ENCODE measurements at places on chromosomes 1 and 21. TPM values are rescaled to one million over a fixed set of nuclear protein-coding genes. Genes with fewer than 3 reads are reported as not detected.

GRCh38 chr1:248851390-248851789 is 7.5 kb downstream of the ZNF692 start:
- DNase-seq = no peak

DNA sequence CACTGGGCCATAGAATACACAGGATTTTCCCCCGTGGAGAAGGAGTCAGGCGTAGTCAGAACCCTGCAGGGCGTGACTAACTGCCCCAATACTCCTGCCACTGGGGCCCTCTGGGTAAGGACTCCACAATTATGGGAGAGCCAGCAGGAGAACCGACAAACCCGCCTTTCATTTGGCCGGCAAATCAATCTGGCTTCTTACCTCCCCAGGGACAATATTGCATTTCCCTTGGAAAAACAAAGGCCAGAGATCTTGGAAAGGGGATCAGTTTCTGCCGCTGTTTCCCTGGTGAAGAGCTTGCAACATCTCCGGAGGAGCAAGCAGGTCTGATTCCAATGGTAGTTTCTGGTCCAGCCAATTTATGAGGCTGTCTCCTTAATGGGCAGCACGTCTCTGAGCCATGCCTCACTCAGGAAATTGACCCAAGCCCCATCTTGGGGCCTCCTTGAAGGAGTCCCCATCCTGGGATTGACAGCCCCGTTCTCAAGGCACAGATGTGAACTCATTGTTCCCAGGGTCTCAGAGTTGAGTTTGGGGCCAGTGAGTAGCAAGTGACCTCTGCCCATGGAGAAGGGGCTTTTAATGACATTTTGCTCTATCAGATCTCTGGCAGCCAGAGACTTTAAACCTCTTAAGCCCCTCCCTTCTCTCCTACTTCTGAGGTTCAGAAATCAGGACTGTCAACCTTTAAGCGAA is 4.3 kb downstream of the TRABD2B start:
- DNase-seq = peak; percentile 86

DNA sequence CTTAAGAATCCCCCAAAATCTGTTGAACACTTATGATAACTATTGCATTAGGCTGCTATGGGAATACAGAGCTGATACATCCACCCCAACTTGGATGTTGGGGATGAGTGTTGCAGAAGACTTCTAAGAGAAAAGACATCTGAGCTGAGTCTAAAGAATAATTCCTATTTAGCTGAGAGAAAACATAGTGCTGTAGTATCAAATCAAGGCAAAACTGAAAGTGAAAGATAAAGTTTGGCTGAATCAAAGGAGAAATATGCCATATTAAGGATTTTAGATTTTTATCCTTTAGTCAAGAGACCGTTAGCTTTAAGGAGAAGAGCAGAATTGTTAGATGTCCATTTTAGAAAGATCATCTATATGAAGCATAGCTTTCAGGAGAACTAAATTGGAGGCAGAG is 726.9 kb upstream of the PTBP2 start:
- no peak for DNase-seq

DNA sequence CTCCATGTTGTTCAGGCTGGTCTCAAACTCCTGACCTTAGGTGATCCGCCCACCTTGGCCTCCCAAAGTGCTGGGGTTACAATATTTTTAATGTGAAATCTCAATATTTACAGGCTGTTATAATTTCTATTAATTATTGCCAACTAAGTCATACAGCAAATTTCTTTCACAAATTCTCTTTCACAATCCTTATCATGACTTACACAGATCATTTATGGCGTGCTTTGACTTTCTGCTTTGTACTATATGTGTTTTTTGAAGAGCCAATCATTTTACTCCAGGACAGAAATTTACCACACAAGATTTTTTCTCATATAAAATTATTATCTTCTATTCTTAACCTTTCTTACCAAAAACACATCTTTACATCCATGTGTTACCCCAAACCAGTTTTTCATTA is 1729.9 kb downstream of the NCAM2 start:
- no peak for DNase-seq

DNA sequence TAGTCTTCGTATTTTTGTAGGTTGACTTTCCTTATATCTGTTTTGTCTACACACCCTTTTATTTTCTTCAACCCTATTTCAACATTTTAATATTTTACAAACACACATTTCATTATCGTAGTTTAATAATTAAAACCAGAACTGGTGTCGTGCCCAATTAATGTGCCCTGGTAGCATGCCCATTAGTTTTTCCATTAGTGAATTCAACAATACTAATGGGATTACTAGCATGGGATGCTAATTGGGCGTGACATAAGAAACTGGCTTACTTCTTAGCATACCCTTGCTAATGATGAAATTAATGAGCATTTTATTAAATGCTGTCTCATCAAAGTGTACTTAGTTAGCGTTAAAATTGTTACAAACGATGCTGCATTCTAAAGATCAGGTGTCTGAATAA is 332.7 kb downstream of the USH2A start:
- no peak for DNase-seq

- DNase-seq = no peak
Observed at GRCh38 chr21:37982496-37983318, 66.5 kb upstream of the KCNJ6 start.

DNA sequence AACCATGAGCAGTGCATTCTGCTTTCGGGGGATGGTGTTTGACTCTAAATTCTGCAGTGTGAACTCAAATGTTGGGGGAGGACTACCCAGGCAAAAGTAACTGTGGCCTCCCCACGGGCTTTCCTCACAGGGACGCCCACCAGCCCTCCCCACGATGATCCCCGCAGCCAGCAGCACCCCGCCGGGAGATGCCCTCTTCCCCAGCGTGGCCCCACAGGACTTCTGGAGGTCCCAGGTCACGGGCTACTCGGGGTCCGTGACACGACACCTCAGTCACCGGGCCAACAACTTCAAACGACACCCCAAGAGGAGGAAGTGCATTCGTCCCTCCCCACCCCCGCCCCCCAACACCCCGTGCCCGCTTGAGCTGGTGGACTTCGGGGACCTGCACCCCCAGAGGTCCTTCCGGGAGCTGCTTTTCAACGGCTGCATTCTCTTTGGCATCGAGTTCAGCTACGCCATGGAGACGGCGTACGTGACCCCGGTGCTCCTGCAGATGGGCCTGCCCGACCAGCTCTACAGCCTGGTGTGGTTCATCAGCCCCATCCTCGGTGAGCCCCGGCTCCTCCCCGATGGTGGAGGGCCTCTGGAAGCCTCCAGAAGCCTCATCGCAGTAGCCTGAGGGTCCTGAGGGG is 6.4 kb downstream of the SLC45A1 start:
- DNase-seq = no peak

GRCh38 chr1:247535402-247535801 is 838 bp downstream of the OR2C3 start:
- DNase-seq = no peak

DNA sequence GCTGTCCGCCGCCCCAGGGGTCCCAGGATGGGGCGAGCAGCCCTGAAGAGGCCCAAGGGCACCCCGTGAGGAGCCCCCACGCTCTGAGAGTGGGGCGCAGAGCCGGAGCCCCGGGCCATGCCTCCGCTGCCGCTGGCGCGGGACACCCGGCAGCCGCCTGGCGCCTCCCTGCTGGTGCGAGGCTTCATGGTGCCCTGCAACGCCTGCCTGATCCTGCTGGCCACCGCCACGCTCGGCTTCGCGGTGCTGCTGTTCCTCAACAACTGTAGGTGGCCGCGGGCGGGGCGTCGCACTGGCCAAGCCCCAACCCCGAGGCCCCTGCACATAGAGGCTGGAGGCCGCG is 14.5 kb downstream of the AGRN start:
- DNase-seq = no peak

DNA sequence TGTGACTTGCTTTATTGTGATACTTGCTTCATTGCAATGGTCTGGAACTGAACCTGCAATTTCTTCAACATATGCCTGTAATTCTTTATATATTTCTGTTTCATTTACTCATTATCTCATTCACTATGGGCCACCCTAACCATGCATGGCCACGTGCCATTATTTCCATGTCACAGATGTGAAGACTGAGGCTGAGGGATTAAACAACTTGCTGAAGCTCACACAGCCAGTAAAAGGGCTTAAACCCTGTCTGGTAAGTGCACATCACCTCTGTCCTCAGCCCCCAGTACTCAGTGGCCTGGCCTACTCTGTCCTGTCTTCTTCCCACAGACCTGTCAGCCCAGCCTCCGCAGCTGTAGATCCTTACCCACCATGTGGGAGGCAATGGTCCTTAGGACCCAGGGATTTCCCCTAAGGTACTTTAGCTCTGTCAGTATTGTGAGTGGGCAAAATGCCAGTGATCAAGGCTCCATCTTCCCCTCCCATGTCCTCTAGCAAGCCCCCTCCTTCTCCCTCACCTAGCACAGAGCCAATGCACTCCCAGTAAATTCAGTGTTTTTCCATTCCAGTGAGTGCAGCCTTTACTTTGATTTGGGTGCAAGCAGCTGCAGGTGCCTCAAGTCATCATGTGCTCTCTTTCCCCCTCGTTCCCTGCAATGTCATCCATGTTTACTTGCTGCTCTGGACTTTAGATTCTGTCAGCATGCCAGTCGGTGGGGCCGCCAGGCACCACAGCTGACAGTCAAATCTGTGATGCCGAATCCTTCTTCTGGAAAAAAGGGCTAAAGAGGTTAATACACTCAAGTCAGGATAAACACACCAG is 228.2 kb upstream of the PROX1 start:
- DNase-seq = no peak

DNA sequence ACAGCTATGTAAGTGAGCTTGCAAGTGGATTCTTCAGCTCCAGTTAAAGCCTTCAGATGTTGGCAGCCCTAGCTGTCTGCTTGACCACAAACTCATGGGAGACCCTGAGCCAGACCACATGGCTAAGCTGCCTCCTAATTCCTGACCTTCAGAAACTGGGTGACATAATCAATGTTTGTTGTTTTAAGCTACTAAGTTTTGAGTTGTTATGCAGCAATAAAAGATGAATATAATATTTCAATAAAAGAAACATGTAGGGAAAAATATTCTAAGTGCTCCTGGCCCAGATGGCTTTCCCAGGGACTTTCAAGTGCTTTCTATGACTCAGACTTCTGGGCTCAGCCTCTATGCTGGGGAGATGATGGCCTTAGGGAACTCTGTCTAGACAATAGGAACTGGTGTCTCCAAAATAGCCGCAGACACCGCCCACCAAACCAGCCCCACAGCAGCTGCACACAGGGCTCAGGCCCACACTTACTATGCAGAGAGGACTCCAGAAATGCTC is 20.3 kb upstream of the AZIN2 start:
- DNase-seq = peak; percentile 92

DNA sequence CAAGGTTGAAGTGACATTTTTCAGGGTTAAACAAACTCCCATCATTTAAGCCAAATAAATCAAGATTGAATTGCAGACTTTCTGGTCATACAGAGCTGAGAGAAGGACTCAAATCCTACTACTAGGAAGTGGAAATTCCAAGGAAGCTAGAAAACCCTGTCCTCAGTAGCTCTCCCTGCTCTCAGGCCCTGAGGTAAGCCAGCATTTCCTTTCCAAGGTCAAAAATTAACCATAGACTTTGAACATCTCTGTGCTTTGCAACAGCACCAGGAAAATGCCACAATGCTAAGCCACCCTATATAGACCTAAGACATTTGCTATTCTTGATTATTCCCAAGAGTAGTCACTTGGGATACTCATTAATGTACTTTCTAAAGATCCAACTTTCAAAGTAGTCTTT is 45.1 kb downstream of the LUZP1 start:
- DNase-seq = no peak

- no peak for DNase-seq
Observed at GRCh38 chr1:44985747-44986359, 542 bp downstream of the EIF2B3 start.

DNA sequence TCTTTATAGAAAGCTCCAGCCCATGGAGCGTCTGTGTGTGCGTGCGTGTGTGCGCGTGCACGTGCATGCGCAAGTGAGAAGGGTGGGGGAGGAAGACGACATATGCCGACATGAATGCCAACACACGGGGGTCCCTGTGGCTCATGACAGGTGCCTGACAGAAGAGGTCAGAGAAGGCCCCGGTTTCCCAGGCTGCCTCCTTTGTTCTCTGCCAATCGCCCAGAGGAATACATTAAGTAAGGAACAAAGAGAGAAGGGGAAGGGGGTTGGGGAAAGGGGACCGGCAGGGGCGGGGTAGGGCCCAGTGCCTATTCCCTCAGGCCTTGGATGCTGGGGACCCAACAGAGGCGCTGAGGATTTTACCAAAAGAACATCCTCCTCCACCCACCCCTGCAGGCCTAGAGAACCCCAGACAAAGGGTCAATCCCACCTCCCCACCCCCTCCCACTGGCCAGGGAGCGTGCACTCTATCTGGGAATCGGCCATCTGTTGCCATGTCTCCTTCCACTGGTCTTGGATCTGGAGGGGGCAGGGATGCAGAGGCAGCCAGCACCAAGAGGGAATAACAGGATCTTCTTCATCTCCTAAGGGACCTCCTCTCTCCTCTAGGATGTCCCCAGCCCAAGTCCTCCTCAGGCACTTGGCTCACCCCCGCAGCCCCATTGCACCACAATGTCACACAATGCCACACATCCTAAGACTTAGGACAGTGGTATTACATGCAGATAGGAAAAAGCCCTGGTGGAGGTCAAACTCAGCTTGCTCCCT is 39.4 kb downstream of the PIK3C2B start:
- DNase-seq = no peak

DNA sequence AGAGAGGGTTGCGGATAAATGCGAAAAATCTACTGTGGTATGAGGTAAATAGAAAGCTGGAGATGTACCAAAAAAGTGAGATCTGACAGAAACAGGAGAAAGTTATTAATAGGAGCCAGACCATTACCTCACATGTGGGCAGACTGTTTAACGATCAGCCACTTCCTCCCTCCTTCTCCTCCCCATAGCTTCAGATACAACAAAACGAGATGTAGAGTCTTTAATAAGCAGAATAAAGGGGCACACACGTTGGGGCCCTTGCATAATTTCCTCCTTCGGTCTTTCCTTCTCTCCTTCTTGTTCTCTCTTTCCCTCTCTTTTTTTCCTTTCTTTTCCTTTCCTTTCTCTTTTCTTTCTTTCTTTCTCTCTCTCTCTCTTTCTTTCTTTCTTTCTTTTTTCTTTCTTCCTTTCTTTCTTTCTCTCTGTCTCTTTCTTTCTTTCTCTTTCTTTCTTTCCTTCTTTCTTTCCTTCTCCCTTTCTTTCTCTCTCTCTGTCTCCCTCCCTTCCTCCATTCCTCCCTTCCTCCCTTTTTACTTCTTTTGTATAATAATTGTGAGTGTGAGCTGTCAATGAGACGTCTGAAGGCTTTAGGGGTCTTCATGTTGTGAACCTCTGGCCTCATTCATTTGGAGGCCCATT is 242.1 kb downstream of the GRIK1 start:
- no peak for DNase-seq

Gene EDEM3
- total RNA-seq = 20.0 TPM

Gene RGS18
- total RNA-seq = not detected

Gene LCE4A
- not detected for total RNA-seq

Gene ERVH48-1
- not detected for total RNA-seq

Gene GBP4
- 1.1 TPM for total RNA-seq

Gene CFHR1
- total RNA-seq = not detected

Gene ALDH4A1
- total RNA-seq = 5.3 TPM

Gene LPGAT1
- total RNA-seq = 27.2 TPM

Gene MXRA8
- 316 TPM for total RNA-seq

Gene ST6GALNAC5
- total RNA-seq = not detected

Gene FCER1G
- total RNA-seq = 5.3 TPM

Gene SERTAD4
- total RNA-seq = 0.69 TPM

Gene IFI44
- total RNA-seq = 155 TPM

Gene NGF
- total RNA-seq = 1.3 TPM

Data from MG63 (cell line).